Spinal cord (tissue), 10 donors: ENCODE measurements at places on chromosomes 5 and 9. TPM values are rescaled to one million over a fixed set of nuclear protein-coding genes. Genes with fewer than 3 reads are reported as not detected.

GRCh38 chr9:97907632-97908031 lies 14.7 kb downstream of the TRMO start:
- DNase-seq = no peak

DNA sequence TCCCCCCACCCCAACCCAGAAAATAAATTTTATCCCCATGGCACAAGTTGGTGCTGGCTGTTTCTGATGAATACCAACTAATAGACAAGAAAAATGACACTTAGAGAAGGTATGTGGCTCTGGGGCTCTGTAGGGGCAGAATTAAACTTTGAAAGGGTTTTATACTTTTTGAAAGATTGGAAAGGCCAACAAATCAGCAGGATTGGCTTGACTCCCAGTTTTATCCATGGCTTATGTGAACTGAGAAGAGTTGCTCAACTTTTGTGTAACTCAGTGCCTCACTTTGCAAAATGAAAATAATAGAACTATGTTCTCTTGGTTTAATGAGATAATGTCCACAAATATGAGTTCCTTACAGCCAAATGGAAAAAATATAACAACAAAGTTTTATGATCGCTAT lies 288.9 kb upstream of the KIF2A start:
- no peak for DNase-seq

DNA sequence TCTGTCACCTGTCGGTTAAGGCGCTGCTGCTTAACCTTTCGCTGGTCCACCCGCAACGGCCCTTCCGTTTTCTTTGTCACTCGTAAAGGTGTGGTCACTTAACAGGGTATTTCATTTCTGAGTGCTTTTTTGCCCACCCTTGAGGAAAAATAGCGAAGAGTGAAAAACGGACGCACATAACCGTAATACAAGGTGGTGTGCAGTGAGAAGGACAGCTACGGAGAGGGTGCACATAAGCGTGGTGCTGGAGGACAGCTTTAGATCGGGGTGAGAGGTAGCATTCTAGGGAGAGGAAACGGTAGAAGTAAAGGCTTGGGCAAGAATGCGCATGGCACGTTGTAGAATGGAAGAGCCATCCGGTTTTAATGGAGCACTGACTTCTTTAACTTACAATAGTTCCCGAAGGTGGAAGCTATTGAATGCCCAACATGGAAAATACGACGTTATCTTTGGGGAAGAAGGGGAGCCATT lies 761 bp downstream of the CCT5 start:
- DNase-seq = peak; percentile 10

GRCh38 chr9:70861797-70862196 lies 259.6 kb downstream of the TRPM3 start:
- DNase-seq = no peak

DNA sequence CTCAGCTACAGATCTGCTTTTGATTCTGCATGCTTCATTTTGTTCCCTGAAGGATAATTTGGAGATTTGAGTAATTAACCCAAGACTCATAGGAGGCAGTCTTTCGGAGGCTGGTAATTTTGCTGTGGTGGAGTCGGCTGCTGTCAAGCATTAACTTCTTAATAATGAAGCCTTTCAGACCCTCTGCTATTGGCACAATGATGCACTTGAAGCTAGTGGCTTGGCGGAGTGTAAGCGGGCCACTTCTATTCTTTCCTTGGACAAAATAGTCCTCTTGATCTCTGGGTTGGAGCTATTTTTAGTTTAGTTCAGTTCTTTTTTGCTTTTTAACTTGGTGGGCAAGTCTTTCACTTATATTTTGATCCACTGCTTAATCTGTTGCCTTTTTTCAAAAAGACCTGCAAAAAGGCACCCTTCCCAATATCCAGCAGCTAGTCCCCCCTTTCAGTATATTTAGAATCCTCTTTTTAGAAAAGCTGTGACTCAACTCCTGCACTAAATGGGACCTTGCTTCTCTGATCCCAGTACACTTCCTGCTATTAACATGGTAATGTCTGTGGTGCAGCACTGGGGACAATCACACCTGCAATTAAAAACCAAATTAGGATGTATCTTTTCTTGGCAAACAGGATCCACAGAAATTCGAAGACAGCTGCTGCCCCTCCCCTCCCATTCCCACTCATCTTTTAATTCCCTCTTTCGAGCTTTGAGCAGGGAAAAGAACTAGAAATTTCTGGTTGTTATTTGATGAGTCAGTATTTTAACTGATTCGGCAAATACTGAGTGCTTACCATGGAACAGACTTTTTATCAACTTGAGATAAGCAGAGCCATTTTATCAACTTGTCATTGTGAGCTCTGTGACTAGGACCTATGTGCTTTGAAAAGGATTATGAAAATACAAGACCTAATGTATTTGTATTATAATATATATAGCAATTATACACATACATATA lies 169.4 kb upstream of the ANKRD55 start:
- DNase-seq = peak; percentile 21

- DNase-seq = no peak
Observed at GRCh38 chr5:40481241-40481640, 198.5 kb upstream of the PTGER4 start.

- DNase-seq = no peak
Observed at GRCh38 chr9:105357937-105358336, 89.9 kb upstream of the FSD1L start.

- DNase-seq = no peak
Observed at GRCh38 chr5:144032375-144032774, 138.1 kb downstream of the YIPF5 start.

DNA sequence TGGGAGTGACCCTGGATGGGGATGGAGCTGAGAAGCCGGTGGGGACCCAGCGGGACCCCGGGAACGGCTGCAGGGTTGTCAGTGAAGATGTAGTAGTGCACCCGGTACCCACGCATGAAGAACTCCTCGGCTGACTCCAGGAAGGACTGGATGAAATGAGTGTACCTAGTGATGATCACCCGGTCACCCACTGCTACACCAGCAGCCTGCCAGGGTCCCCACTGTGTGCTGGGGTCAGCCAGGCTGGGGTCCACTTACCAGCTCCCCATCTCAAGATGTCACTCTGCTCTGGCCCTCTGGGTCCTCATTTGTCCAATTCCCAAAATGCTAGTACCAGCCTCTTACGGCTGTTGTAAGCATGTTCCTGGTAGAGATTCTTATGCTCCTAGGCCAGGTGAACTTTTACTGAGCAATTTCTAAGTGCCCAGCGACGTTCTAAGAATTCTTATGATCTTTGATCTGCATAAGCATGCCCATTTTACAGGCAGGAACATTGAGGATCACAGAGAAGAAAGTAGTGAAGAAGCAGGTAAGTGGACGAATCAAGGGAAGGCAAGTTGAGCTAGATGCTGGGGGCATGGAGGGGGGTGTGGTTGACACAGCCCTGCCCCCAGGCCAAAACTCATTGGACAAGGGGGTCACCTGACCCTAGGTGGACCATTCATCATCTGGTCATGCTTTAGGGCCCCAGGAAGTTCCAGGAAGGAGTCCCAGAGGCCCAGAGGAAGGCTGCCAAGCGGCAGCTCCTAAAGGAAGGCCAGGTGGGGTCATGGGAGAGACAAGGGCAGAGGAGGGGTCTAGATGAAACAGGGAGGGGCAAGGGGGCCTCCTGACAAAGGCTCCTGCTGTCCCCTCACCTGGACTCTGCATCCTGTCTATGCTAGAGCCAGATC lies 9.4 kb downstream of the GBGT1 start:
- no peak for DNase-seq

DNA sequence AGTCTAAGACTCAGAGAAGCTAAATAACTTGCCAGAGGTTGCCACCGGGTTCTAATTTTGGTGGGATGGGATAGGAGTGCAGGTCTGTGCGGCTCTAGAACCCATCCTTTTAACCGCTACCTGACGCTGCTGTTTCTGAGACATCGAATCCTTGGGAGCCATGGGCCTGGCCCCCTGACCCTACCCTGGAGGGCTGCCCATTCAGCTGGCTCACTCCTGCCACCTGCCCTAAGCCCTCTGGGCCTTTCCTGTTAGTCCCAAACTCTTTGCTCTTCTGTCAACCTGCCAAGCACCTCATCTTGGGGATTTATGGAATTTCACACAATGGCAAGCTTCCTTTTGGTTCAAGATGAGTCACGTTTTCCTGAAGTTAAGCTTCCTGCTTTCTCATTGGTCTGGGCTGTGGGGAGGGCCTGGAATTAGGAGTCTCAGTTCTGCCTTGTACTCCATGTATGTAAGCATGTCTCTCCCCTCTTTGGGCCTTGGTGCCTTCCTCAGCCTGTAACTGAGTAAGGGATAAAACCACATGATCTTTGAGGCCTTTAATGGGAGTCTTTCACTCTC lies 26.6 kb downstream of the ENHO start:
- no peak for DNase-seq

TNFSF15 gene
- total RNA-seq = 0.69 TPM

SLC36A1 gene
- 14.3 TPM for total RNA-seq

ARHGAP26 gene
- total RNA-seq = 39.7 TPM

PRDM9 gene
- total RNA-seq = not detected

FOXD4L3 gene
- not detected for total RNA-seq
